Right renal pelvis (tissue), 4 donors: ENCODE measurements at places on chromosomes 1 and 21. TPM values are rescaled to one million over a fixed set of nuclear protein-coding genes. Genes with fewer than 3 reads are reported as not detected.

The ARHGEF2 gene
- 82.4 TPM for polyA plus RNA-seq

GRCh38 chr1:223609977-223610376 lies 55.5 kb downstream of the CAPN8 start:
- DNase-seq = no peak

DNA sequence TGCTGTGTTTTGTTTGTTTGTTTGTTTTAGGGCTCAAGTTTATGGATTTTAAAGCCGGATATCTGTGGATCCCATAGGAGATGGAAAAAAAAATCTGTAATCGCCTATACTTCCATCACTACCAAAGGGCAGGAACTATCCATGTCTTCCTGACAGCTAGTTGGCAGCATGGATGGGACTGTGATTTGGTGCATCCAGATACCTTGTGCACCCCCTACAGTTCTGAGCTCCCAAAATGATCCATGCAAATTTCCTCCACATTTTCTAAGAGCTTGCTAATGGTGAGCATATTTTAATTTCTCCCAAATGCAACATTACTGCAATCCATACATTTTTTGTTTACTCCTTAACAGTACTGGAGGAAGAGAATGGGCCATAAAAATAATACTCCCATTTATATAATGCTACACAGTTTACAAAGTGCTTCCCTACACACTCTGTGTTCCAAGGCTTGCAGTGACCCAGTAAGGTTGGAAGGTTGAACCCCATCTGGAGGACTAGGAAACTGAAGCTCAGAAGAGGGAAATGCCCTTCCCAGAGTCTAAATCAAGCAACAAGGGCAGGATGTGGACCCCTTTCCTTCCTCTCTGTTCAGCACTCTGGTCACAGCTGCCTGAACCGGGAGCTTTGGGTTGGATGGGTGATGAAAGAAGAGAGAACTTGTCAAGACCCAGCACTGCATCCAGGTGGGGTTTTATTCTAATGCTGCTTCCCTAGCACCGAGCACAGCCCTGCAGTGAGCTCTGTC lies 48.0 kb downstream of the CAPN8 start:
- no peak for DNase-seq

DNA sequence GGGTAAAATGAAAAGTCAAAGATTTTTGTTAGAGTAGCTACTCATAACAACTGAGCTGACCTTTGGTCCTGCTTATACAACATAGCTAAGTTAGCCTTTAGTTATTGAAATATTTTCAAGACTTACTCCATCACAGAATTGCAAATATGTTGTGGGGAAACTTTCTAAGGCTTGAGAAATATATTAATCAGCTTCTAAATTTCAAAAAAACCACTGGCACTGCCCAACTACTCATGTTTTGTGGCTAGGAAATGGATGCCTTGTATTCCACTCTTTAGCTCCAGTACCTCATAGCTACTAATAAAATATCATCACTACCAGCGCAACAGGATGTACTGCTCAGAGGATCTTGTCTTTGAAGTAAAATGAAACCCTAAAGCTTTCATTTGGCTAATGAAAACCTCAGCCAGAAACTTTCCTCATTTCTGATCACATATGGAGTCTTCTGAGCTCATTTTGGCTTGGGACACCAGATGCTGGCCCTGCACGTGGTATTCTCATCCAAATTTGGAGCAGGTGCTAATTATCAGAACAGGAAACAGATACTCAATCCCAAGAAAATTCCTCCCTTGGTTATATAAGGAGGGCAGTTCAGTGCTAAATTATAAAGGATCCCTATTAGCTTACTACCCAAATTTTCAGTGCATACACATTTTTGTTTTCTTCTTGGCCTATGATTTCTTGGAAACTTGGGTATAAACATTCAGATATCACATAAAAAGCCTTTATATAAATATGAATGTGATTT lies 690.7 kb downstream of the ADGRL2 start:
- DNase-seq = no peak

GRCh38 chr1:94310570-94311270 lies 73.3 kb upstream of the ARHGAP29 start:
- no peak for DNase-seq
